Activated CD4-positive, alpha-beta T cell treated with anti-CD3 and anti-CD28 coated beads, Interleukin-2, amount 50 U/mL, for 48 hours (primary cell): ENCODE measurements at places on chromosomes 1 and 21.

DNA sequence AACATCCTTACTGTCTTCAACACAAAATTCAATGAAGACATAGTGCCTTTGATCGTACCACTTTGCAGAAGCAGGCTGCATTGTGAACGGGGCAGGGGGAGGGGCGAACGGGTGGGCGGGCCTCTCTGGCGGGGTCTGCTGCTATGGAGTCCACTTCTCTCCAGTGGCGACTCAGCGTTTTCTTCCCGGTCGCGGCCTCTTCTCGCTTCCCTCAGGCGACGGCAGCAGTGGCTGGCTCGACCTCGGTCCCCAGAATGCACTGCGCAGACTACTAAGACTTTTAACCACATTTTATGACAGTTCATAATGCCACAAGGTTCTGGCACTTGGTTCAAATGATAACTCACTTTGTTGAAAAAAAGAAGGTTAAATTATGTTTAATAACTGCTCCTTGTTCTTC lies 21.2 kb downstream of the GBP2 start:
- DNase-seq, result no peak

DNA sequence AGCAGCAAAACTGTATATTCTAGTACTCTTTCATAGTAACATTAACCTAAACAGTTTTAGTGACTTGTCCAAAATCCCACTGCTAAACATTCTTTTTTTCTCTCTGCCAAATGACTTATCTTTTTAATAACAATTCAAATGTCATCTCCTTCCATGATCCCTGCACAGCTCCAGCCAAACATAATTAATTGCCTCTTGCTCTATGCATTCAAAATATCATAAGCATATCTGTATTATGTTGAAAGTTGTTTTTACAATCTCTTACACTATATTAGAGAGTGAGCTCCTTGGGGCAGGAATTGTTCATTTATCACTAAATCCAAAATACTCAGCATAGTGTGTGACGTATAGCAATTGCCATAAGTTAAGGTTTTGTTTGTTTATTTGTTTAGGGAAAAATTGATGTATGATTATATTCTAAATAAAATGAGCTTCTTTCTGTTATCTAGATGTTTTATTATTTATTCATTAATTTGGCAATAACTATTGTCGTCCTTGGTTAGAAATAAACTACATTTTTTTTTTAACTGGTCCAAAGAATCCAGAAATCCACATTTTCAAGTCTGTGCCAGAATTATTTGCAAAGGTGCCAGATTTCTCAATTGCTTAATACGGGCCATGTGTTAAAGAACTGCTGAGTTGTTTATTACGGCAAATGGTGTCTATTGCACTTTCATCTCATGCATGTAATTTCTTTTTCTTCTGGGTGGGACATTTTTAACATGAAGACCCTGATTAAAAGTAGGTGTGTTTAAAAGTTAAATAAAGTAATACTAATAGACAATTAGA lies 577.2 kb upstream of the ZRANB2 start:
- DNase-seq, result no peak

DNA sequence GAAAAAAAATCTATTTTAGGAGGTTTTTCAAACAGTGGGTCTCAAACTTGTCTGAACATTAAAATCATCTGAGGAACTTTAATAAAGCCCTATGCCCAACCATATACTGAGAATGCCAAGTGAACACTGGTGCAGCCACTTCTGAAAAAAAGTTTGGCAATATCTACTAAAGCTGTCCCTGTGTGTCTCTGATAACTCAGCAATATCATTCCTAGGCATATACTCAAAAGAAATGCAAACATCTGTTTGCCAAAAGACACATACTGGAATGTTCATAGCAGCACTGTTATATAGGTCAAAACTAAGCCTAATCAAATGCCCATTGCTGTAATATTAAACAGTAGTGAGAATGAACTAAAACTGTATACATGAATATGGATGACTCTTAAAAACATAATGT lies 74.2 kb upstream of the RGS4 start:
- DNase-seq, result no peak

GRCh38 chr1:23325393-23325792 lies 18.7 kb downstream of the HNRNPR start:
- no peak for DNase-seq

GRCh38 chr1:182724215-182724614 lies 39.8 kb upstream of the RGS8 start:
- no peak for DNase-seq

DNA sequence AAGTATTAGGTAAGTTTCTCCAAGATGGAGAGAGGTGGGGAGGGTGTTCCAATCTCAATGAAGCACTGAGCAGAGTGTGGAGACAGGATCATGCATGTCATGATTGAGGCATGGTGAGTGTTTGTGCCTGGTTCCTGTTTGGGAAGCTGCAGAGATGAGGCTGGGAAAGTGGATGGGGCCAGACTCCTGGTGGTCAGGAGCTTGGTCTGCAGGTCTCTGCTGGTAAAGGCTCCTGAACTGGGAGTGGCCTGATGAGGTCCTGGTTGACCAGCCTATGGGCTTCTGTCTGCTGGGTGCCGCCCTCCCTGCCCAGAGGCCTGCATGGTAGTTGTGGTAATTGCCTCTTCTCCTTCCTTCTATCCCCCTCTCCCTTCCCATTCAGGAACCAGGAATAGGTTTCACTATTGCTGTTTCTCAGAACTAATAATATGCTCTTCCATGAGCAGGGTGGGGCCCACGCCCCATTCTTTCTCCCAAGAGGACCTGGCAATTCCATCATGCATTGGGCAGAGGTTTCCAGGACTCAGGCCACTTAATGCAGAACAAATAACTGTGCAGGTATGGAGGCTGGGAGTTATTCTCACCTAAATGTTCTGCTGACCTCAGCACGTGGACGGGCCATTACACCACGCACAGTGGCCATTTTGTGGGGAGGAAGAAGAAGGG lies 24.5 kb downstream of the PROK1 start:
- no peak for DNase-seq

GRCh38 chr1:178581351-178582303 lies 68.7 kb downstream of the TEX35 start:
- DNase-seq, result no peak

GRCh38 chr1:1437904-1438376 lies 2.5 kb downstream of the VWA1 start:
- no peak for DNase-seq

DNA sequence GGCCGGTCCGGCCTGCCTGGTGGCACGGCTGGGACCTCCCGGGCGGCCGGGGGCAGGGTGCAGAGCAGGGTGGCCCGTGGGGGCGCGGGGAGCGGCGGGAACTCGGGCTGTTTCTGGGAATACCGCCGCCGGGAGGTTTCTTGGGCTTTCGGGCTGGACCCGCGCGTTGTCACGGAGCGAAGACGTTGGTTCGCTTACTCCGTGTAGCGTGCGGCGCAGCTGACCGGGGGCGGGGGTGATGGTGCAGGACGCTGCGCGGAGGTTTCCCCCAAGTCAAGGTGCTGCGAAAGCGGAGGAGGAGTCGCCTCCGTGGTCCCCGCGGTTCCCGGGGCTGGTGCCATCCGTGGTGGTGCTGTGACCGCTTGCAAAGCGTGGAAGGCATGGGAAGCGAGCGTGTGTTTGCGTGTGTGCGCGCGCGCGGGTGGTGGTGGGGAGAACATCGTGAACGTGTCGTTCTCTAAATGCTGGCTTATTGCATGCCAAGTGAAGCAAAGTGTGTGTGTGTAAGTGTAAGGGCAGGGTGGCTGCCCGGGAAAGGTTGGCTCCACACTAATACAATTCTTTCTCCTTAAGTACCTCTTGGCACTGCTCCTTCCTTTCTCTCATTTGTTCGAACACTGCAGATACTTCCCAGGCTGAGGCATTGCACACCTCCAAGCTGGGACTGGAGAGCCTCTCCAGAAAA lies 1.1 kb downstream of the RYR2 start:
- DNase-seq, result no peak

- DNase-seq, result no peak
Observed at GRCh38 chr1:100921110-100921706, 25.3 kb downstream of the SLC30A7 start.

GRCh38 chr21:22728091-22728490 lies 1729.9 kb downstream of the NCAM2 start:
- DNase-seq, result no peak

DNA sequence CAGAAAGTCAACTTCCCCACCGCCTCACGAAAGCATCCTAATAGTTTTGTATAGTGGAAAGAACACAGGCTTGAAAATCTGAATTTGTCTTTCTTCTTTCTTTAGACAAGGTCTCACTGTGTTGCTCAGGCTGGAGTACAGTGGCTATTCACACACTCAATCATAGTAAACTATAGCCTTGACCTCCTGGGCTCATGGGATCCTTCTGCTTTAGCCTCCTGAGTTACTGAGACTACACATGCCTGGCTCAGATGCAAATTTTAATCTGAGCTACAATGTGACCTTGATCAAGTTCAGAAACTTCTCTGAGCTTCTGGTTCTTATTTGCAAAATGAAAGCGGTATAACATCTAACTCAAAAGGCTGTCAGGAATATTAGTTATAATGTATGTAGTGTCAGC lies 362.1 kb downstream of the SMYD3 start:
- DNase-seq, result no peak

GRCh38 chr1:185483664-185484450 lies 166.8 kb upstream of the IVNS1ABP start:
- DNase-seq, result no peak

GRCh38 chr1:93770640-93771039 lies 89.0 kb upstream of the BCAR3 start:
- no peak for DNase-seq

- DNase-seq, result no peak
Observed at GRCh38 chr1:211752951-211753486, 77.5 kb downstream of the LPGAT1 start.

GRCh38 chr1:33893147-33893830 lies 29.4 kb downstream of the HMGB4 start:
- DNase-seq, result no peak

DNA sequence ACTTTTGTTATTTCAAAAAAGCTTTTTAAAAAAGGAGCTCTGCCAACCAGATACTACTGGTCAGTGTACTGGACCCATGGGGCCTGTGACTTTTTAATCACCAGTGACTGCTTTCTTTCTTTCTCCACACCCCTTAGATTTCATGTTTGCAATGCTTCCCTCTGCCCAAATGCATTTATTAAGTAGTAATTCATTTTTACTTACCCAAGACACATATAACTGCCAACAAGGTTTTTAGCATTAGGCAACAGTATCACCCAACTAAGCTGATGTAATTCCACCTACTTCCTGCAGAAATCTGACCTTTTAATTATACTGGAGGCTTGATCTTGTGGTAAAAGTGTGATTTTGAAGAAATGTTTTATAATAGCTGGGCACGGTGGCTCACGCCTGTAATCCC lies 12.5 kb downstream of the MECR start:
- no peak for DNase-seq

- DNase-seq, result no peak
Observed at GRCh38 chr1:12654004-12654567, 10.2 kb downstream of the AADACL4 start.

- no peak for DNase-seq
Observed at GRCh38 chr1:60937720-60938119, 144.6 kb upstream of the NFIA start.

GRCh38 chr1:68168545-68169171 lies 63.7 kb downstream of the WLS start:
- DNase-seq, result no peak

DNA sequence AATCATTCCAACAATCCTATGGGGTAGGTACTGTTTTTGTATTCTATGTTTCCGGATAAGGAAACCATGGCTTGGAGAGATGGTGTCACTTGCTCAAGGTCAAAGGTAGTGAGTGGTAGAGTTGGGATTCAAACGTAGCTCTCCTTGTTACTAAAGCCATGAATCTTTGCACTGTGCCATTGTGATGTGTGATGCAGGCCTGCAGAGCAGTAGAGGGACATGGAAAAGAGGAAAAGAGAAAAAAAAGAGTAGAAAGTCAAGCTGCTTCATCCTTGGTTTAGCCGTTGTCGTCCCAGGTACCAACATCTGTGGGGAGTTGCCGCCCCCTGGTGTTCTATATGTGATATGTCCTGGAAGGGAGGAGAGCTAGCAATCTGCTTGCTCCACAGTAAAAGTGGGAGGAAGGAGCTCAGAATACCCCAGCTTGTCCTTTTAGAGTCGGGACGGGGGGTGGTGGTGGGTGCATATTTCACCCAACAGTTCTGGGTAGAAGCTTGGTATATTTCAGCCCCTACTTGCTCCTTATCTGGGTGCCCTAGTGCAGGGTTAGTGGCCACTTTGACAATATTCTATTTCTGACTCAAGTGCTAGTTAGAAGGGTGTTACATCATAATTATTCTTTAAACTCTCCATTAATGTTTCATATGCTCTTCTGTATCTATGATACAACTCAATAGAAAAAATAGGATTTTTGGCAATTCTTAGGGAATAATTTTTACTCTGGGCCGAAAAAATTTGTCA lies 98.4 kb downstream of the EBNA1BP2 start:
- peak; percentile 76 for DNase-seq

DNA sequence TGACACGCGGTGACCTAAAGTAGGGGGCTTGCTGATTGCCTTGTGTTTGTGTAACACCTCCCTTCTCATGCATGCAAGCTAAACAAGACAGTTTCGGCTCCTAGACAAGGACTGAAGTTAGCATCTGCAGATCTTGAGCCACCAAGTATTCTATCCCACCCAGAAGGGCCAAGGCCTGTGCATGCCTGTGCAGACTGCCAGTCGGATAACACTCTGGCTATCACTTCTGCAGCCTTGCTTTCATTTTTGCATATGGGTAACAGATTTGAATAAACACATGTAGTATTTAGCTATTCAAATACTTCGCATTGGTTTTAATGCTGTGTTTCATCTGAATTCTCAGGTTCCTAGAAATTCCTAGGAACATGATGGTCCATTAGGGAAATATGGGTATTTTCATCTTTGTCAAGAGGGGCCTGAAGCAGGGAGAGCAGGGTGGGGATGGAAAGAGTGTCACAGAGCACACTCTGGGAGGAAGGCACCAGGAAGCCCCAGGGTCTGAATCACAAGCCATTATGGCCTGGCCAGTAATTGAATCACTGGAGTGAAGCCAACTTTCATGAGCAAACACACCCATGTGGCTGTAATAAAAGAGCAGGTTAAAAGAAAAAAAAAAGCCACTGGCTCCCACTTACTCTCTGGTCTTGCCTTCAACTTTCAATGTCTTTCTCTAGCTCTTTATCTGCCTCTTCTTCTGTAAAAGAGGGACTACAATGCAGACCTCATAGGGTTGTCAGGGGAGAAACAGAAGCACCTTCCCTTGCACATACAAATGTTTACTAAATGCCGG lies 28.3 kb downstream of the GADD45A start:
- no peak for DNase-seq

DNA sequence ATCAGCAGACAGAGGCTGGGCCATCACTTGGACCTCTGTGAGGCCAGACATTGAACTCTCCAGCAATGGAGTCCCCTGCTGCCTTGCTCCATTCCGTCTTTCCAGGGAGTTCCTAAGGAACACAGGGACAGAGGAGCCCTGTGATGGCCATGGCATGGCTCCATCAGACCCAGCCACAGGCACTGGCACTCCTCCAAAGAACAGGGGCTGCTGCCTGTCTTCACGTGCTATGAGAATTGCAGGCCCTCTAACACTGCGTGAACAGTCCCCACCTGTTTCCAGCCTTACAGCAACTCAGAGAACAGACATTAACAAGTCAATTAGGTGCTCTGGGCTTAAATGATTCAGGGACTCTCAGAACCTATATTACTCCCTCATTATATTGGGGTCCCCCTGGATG lies 140.8 kb downstream of the ASTN1 start:
- no peak for DNase-seq

GRCh38 chr1:176479971-176480370 lies 17.0 kb downstream of the PAPPA2 start:
- no peak for DNase-seq

GRCh38 chr1:238201992-238202391 lies 311.3 kb upstream of the ZP4 start:
- no peak for DNase-seq

GRCh38 chr1:209613400-209614150 lies 30.1 kb downstream of the CAMK1G start:
- no peak for DNase-seq
